ENCODE measurements at places on chromosomes 7 and 10. TPM values are rescaled to one million over a fixed set of nuclear protein-coding genes. Genes with fewer than 3 reads are reported as not detected.

Gene ACTL6B
- not detected for total RNA-seq

Gene NEBL
- 0.07 TPM for total RNA-seq

Gene FAM241B
- 4.3 TPM for total RNA-seq

Gene SPDYE2B
- not detected for total RNA-seq

Gene C7orf57
- not detected for total RNA-seq

Gene ITPRID1
- total RNA-seq, result not detected

Gene AOAH
- total RNA-seq, result not detected

Gene MSMB
- total RNA-seq, result not detected

Gene GPC2
- not detected for total RNA-seq

Gene MYO3A
- not detected for total RNA-seq

Gene SCIN
- not detected for total RNA-seq

Gene AKR1C1
- 74.0 TPM for total RNA-seq

Gene RBP4
- total RNA-seq, result 5.4 TPM

Gene UCN3
- total RNA-seq, result not detected

Gene KCP
- not detected for total RNA-seq

Gene WBP1L
- total RNA-seq, result 8.3 TPM

Gene CTAGE4
- total RNA-seq, result 2.1 TPM

Gene TMEM72
- total RNA-seq, result not detected

Gene ASB10
- not detected for total RNA-seq

Gene CALCR
- not detected for total RNA-seq

Gene FOXP2
- total RNA-seq, result not detected

Gene PTPRN2
- total RNA-seq, result not detected

Gene CXCL12
- 16.5 TPM for total RNA-seq

Gene SMO
- total RNA-seq, result 9.0 TPM

Gene CALML3
- not detected for total RNA-seq

Gene C10orf143
- total RNA-seq, result 3.6 TPM

Gene GPR37
- total RNA-seq, result 0.07 TPM

Gene UBE2D1
- 23.6 TPM for total RNA-seq

Gene CARD11
- not detected for total RNA-seq

Gene PDE1C
- total RNA-seq, result 50.1 TPM

Gene ABCB1
- total RNA-seq, result 0.81 TPM

Gene VWDE
- not detected for total RNA-seq

Gene NODAL
- total RNA-seq, result not detected

Gene FAM221A
- total RNA-seq, result 1.6 TPM

Gene AP4M1
- 28.4 TPM for total RNA-seq

Gene KIF5B
- total RNA-seq, result 52.2 TPM

Gene KIAA1217
- 1.7 TPM for total RNA-seq

Gene ADAP1
- total RNA-seq, result 9.6 TPM

Gene TLX1
- not detected for total RNA-seq

Gene CALHM3
- not detected for total RNA-seq

Data from MG63 (cell line).